Stimulated activated CD8-positive, alpha-beta memory T cell treated with anti-CD3 and anti-CD28 coated beads, Interleukin-15, amount 100 ng/mL, for 4 hours (primary cell): ENCODE measurements at places on chromosomes 16 and 17.

DNA sequence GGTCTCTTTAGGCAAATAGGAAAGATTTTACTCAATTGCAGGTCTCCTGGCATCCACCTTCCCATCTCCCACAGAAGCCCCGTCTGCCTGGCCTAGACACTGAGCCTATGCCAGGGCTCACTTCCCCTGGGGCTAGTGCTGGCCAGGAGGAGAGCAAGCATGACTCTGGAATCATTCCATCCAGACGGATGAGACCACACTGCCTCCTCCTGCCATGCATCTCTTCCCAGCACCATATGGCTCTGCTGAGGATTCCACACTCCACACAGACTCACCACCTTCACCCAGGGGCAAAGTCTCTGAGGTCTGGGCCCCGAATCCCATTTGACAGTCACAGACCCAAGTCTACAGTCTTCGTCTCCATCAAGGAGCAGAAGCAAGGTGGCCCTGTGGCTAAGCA, 346.5 kb downstream of the C16orf95 start:
- no peak for DNase-seq

GRCh38 chr16:24051125-24051524, 205.0 kb upstream of the CACNG3 start:
- no peak for DNase-seq

- no peak for DNase-seq
These were observed 113.8 kb upstream of the TNRC6C start for GRCh38 chr17:77844681-77845080.

GRCh38 chr17:78197147-78197832, 10.1 kb downstream of the AFMID start:
- DNase-seq, result no peak
